ENCODE measurements at places on chromosomes 3 and 15.
A peak's percentile ranks its signal among the peaks of the same experiment; 100 is the strongest.

DNA sequence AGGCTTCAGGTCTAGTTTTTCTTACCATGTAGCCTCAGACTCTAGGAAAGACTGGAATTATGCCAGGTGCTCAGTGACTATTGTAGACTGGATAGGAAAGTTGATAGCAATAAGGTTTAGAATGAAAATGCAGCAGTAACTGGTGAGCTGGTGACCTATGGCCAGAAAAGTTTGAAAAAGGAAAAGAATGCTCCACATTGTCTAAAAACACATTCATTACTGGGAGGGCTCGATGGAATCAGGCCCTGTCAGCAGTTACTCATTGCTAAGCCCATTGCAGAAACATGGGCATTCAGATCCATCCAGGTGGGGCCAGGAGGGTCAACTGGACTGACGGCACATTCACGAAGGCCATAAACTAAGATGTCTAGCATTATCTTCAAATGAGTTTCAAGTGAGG lies 8.7 kb upstream of the MBNL1 start:
- no peak for DNase-seq

- DNase-seq: no peak
These were observed 143.6 kb upstream of the SLITRK3 start for GRCh38 chr3:165339753-165340152.

- no peak for DNase-seq
These were observed 921 bp downstream of the LMLN start for GRCh38 chr3:197960694-197961581.

DNA sequence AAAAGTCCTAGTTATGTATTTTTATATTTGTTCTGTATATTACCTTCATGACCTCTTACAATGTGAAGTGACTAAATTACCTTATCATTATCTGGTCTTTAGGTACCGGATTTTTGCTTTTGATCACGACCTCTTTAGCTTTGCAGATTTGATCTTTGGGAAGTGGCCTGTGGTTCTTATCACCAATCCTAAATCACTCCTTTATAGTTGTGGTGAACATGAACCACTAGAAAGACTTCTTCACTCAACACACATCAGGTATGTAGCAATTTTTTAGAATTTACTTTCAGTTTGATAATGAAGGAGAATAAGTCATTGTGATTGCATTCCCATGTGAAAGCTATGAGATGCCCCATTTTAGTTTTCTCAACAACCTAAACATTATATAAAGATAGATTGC lies 18.3 kb downstream of the TMEM62 start:
- peak; percentile 12 for DNase-seq

GRCh38 chr3:72652395-72652794 lies 195.8 kb downstream of the SHQ1 start:
- DNase-seq: no peak

GRCh38 chr15:61314427-61314826 lies 85.3 kb upstream of the RORA start:
- DNase-seq: no peak

DNA sequence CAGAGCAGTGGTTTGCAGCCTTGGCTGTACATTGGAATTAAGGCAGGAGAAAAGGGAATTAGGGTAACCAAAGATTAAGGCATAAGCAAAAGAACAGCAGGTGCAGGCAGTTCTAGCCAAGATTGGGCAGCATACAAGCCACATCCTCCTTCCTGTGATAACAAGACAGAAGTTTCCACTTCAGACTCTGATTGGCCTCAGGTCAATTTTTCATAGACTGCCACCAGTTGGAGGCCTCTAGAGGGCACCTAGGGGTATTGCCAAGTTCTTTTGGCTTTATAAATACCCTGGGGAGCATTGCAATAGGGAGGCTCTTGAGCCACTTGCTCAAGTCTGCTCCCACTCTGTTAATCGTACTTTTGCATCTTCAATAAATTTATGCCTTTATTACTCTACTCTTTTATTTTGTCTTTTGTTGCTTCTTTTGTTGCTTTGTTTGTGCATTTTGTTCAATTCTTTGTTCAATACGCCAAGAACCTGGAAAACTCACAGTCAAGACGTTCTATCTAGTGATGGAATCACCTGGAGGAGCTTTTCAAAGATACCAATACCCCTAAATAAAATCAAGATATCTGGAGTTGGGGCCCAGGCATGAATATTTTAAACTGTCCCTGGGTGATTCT lies 32.2 kb upstream of the FMN1 start:
- peak; percentile 51 for DNase-seq

- no peak for DNase-seq
These were observed 31.0 kb upstream of the KBTBD12 start for GRCh38 chr3:127884041-127884440.

DNA sequence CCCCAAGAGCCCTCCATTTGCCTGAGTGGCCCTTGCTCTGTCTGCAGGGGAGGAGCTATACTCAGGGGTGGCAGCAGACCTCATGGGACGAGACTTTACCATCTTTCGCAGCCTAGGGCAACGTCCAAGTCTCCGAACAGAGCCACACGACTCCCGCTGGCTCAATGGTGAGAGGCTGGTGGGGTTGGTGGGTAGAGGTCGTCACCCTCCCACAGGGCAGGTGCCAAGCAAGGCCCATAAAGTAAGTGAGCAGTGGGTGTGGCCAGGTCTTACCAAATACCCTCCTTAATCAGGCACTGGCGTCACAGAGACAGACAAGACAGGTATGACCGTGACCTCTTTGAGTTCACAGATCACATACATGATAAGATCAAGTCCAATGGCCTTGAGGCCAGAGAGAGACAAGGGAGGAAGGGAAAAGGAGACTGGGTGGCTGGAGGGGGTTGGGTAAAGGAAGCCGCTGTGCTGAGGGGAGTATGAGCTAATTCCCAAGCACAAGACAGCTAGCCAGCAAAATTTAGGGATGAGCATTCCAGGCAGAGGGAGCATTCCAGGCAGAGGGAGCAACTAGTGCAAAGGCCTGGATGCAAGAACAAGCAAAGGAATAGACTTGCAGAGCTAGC lies 2.5 kb downstream of the SEMA3B start:
- no peak for DNase-seq

DNA sequence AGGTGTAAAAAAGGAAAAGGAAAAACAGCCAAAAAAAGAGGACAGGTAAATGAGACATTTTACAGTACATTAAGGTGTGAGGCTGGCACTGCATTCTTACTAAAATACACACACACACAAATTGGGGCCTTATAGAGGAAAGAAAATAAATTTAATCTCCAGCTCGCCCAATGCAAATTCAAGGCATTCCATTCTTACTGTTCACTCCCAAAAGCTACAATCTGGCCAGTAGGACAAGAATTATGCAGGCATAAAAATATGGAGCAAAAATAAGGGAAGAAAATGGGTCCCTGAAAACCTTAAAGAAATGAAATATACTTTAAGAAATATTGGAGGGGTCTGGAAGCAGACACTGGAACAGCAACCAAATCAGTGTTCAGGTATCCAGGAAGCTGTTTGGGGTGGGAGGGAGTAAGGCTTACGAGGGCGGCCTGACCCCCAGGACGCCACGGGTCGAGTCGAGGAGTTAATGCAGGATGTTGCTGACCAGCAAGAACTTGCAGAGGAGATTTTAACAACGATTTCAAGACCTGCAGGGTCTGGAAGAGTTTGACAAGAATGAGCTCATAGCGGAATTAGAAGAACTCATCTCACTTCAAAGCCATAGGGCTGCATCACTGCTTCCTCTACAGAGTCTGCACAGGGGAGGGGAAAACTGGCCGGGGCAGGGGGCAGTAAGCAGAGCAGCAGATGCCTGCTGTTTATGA lies 245.5 kb downstream of the TBL1XR1 start:
- DNase-seq: no peak

GRCh38 chr3:136296960-136297359 lies 46.8 kb downstream of the PCCB start:
- no peak for DNase-seq

- no peak for DNase-seq
These were observed 23.6 kb downstream of the EIF2AK4 start for GRCh38 chr15:39957481-39957880.

DNA sequence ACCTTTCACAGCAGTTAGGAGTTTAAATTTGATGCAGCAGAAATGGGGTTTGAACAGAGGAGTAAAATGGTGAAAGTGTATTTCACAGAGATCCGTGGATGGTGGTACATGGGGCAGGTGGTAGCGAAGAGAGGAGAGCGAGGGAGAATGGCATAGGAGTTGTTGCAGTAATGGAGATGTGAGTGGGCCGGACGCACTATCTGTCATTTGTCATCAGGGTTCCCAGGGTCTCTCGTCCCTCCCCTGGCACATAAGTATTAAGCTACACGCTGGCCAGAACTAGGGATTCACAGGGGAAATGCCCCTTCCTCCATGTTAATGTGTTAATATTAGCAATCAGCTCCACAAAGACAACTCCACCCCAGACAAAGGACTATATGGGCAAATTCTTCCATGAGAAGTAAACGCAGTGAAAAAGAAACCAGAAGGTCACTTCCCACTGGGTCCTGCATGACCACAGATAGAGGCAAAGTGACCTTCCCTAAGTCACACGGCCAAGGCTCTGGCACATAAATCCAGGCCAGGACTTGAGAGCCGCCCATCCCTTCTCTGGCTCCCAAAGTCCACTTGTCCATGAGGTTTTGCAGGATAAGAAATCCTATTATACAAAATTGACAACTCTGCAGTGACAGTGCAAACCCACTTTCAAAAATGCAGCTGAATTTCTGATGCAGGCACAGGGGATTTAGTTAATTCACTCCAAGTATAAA lies 42.5 kb downstream of the ANXA2 start:
- no peak for DNase-seq

DNA sequence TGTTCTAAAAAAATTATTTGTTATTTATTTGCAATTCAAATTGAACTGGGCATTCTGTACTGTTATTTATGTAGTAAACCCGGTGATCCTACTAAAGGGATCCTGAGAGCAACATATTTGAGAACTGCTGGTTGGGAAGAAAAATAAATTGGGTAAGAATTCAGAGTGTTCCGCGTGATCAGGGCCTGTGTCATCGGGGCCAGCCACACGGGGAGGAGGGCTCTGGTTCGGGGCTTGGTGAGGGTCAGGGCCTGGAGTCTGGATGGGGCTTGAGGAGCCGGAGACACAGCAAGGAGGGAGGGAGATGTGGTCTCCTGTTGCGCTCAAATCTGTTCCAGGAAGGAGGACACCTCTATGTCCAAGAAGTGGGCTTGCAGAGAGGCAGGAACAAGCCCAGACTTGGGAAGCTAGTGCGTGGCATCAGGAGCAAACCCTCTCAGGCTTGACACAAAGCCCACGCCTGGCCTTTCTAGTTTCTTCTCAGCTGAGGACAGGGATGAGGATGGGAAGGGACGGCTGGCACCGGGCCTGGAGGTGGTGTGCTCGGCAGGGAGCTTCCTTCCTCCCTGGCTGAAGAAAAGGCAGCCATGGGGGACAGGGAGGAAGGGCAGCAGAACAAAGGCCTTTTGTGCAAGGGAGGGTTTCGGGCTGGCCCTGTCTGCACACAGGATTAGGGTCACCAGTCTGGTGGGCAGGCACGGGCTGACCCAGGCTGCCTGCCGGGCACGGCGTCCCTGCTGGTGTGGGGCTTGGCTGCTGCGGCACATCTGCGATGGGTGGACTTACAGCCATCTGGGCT lies 22.9 kb upstream of the FBLN2 start:
- DNase-seq: no peak

- no peak for DNase-seq
These were observed 3.3 kb downstream of the PPP4R2 start for GRCh38 chr3:72999951-73000350.

DNA sequence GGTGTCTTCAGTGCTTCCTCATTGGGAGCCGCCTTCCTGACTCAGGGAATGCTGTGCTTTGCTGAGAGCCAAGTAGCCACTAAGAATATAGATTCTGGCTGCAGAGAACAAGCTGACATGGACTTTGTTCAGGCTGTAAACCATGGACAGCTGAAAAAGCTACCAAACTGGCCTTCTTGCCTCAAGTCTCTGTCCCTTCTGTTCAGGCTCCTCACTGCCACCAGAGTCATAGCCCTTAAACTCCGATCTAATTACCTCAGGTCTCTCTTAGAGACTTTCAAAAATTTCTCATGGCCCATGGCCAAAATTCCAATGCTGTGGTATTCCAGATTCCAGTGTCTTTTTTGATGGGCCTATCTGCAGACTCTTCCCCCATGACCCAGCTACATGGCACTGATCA lies 19.4 kb upstream of the PTX3 start:
- DNase-seq: no peak

GRCh38 chr3:12275974-12276650 lies 12.8 kb upstream of the PPARG start:
- DNase-seq: no peak

DNA sequence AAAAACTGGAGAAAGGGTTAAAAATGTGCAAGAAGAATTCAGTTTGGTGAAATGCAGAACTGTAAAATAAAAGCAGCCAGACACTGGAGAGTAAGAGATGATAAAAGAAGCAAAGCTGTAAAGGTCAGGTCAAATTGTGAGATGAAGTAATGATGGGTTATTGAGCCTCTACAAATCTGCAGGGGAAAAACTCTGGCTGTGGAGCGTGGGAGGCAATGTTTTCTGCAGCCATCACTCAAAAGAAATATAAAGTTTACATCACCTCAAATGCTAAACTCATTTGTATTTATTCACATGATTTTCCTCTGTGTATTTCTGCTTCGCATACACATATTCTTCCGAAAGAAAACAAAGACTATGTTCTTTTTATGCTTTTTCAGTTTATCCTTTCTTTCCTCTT lies 158.8 kb upstream of the GPR149 start:
- no peak for DNase-seq

- no peak for DNase-seq
These were observed 8.7 kb downstream of the DLG1 start for GRCh38 chr3:197289726-197290125.

- DNase-seq: no peak
These were observed 33.8 kb downstream of the DRD3 start for GRCh38 chr3:114144909-114145688.

DNA sequence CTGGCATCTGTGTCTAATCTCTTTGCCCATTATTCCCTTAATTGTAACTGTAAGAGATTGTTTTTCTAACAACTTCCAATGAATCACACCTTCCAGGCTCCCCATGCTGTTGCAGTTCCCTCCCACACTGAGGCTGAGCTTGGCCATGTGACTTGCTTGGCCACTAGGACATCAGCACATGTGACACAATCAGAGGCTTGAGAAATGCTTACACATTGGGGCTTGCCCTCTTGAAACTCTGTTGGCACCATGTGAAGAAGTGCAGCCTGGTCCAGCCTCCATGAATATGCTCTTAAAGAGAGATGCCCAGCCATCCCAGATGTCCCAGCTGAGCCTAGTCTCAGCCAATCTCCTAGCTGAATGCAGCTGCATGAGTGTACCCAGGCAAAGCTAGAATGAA lies 326.8 kb upstream of the SOX2 start:
- DNase-seq: no peak

GRCh38 chr3:71708476-71709105 lies 16.6 kb downstream of the EIF4E3 start:
- DNase-seq: no peak

GRCh38 chr3:54660714-54661132 lies 267.1 kb downstream of the LRTM1 start:
- no peak for DNase-seq

Measured in effector memory CD8-positive, alpha-beta T cell (primary cell).